ENCODE measurements at places on chromosomes 11 and 22. TPM values are rescaled to one million over a fixed set of nuclear protein-coding genes. Genes with fewer than 3 reads are reported as not detected.

CATSPERZ gene
- not detected for total RNA-seq

CCDC81 gene
- under 0.01 TPM for total RNA-seq

GAS2 gene
- 0.51 TPM for total RNA-seq

NOX4 gene
- total RNA-seq, result 0.54 TPM

SLC22A8 gene
- not detected for total RNA-seq

- no peak for DNase-seq
Measured at GRCh38 chr11:69189059-69189458, 33.3 kb downstream of the SMIM38 start.

DNA sequence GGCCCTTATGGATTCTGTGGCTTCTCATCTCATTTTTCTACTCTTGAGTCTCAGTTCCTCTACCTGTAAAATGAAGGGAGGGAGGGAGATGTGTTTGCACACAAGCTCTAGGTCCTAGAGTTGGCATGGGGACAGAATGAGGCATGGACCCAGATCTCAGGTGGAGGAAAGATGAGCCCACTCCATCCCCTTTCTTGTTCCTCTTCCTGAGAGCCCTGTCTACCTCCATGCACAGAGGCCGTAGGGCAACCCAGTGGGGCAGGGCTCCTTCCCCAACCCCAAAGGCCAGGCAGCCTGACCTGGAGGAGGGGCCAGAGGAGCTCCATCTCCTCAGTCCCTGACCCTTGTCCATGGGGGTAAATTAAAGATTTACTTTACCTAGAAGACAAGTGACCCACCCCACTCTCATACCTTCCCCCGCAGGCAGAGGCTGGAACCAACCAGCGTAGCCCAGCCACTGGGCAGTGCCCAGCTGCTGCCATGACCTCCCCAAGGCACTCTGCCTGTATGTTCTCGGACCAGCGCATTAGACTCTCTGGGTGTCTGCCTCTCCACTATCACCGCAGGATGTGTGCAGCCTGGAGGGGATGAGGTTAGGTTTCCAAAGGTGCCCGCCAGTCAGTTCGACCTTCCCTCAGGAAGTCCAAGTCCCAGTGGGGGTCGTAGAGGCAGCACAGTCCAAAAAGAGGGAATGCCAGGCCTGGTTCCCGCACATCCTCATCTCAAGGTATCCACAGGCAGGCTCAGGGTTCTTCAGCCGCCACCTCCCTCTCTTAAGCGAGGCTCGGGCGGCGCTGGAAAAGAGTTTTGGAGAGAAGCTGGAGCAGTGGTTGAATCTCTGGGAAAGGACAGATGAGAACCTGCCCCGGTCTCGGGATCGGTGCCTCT lies 3.0 kb downstream of the SMTN start:
- DNase-seq, result peak; percentile 46

- DNase-seq, result peak; percentile 22
Measured at GRCh38 chr11:125365196-125365931, 130.7 kb downstream of the FEZ1 start.

DNA sequence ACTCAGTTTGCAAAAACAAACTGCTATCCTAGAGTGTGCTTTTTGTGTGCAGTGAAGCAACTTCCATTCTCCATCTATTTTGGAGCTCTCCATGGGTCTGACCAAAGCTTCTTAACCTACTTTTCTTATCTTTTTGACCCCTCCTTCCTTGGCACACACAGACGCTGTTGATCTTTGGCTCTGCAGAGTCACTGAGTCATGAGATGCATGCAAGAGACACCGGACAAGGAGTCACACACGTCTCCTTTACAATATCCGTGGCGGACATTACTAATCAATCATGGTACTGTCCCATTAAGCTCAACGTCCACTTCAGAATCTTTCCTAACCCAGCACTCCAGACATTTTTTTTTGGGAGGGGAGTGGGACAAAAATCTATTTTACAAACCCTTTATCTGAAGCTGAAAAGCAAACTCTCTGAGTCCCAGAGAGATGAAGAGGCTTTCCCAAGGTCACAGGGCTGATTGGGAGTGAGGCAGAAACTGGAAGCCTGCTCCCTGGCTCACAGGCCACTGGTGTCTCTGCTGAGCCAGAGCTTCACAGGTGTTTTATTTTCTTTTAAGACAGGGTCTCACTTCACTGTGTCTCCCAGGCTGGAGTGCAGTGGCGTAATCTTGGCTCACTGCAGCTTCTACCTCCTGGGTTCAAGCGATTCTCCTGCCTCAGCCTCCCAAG lies 165.8 kb upstream of the SYT13 start:
- DNase-seq, result no peak

DNA sequence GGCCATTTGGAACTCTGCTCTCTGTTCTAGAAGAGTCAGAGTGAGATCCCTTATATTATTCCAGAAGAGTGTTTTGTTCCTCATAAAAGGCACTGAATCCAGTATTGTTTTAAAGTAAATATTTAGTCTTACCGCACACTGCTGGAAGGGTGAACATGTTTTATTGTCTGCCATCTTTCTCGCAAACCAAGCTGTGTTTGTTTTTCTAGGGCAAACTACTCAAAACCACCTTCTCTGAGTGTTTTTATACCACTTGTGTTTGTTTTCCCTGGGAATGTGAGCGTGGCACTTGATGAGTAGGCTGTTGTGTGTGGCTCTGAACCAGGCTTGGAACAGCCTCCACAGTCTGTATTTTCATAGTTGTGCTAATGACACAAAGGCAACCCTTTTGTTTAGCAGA lies 89.8 kb downstream of the DBX1 start:
- no peak for DNase-seq

GRCh38 chr11:121508449-121508848 lies 55.7 kb upstream of the SORL1-AS1 start:
- no peak for DNase-seq

- DNase-seq, result peak; percentile 38
Measured at GRCh38 chr11:46701078-46701654, 335 bp downstream of the ZNF408 start.

GRCh38 chr22:17810570-17811116 lies 36.4 kb upstream of the BID start:
- DNase-seq, result no peak

- no peak for DNase-seq
Measured at GRCh38 chr22:35217527-35217926, 39.8 kb upstream of the HMGXB4 start.

GRCh38 chr11:64778223-64778472 lies 194 bp downstream of the SF1 start:
- no peak for DNase-seq

DNA sequence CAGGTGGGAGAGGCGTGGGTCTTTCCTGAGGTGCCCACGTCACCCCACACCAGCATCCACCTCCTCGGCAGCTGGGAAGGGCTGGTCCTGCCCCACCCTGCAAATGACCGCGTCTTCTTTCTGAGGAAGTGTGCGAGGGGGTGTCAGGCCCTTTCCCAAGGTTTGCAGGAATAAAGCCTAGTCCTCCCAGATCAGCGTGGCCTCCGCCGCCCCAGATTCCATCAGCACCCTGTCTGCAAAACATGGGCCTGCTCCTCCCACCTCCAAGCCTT lies 14.4 kb upstream of the SLC39A13 start:
- no peak for DNase-seq

DNA sequence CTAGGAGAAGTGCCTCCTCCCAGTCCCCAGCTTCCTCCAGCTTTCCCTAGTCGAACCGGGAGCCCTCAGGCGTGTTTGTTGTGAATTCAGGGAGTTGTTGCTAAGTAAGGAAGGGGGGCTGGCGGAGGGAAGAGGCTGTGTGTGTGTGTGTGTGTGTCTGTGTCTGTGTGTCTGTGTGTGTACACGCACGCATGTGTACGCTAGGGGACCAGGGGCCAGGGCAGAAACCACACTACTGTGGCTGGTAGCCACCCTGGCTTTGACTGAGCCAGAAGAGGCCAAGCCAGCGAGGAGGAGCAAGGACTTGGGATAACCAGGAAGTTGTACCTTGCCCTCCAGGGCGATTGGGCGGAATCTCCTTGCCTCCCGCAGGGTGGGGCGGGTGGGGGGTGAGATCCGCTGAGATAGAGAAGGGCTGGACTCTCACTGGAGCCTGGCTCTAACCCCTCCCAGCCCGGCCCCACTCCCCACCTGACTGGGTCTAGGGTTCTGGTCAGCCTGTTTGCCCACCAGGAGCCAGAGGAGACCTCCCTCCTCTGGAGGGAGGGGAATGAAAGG lies 7.5 kb downstream of the BCL9L start:
- DNase-seq, result peak; percentile 94

DNA sequence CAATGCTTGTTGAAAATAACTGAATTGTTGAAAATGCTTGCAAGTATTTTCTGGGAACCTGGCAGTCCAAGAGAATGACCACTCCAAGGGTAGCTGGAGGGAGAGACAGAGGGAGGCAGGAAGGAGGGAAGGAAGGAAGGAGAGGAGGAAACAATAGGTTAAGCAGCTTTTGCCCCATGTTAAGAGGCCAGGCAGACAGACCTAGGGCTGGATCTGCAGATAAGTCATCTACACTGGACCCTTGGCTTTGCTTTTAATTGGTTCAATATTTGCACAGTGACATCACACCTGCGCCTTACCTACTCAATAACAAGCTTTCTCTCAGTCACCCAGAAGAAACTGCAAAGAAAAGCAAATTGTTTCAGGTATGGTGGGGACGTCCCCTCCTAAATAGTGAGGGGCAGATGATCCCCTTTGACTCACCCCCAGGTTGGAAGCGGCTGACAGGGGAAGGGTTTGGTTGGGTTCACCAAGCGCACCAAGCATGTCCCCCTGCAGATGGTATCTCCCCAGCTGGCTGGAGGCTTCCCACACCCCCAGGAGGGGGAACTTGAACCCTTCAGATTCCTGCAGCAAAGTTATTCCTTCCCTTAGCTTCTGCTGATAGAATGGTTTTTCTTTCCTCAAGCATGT lies 24.3 kb downstream of the MYH9 start:
- DNase-seq, result no peak

- DNase-seq, result no peak
Measured at GRCh38 chr11:78025378-78025777, 2.3 kb upstream of the KCTD14 start.

- DNase-seq, result no peak
Measured at GRCh38 chr11:108743851-108744250, 79.0 kb downstream of the DDX10 start.

DNA sequence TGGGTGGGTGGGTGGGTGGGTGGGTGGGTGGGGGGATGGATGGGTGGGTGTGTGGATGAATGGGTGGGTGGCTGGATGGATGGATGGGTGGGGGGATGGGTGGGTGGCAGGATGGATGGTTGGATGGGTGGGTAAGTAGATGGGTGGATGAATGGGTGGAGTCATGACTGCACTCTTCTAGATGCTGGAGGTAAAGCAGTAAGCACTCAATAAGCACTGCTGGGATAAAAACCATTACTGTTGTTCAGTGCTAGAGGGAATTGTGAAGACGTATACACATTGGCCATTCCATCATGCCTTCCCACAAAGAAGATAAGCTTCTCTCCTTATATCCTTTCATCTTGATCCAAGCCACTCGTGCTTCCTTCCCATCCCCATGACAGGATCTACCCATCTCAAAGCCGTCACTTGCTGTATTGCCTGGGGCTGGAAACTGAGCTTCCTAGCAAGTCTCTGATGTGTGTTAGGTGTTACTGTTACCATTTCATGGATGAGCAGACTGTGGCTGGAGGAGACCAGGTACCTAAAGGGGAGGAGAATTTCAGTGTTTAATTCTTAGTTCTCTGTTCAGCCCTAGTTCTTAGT lies 74.8 kb downstream of the MICAL2 start:
- no peak for DNase-seq

Data from GM23248 (cell line).